Activated CD4-positive, alpha-beta T cell treated with anti-CD3 and anti-CD28 coated beads for 48 hours (primary cell): ENCODE measurements at places on chromosomes 16 and 17.
A peak's percentile ranks its signal among the peaks of the same experiment; 100 is the strongest.

DNA sequence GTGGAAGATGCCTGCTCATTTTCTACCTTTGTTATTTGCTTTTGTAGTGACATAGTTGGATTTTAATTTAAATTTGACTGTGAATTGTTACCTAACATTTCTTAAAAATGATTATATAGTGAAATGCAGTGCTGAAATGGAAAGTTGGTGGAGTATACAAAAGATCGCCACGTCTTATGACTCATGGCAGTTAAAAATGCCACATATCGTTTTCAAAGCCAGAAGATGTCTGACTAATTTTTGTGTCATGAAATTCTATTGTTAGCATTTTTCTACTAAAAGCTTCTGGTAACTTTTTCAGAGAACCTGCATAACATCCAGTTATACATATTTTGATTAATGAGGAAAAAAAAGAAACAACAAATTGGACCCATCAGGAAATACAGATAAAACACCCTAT, 20.6 kb downstream of the MAP2K4 start:
- no peak for DNase-seq

DNA sequence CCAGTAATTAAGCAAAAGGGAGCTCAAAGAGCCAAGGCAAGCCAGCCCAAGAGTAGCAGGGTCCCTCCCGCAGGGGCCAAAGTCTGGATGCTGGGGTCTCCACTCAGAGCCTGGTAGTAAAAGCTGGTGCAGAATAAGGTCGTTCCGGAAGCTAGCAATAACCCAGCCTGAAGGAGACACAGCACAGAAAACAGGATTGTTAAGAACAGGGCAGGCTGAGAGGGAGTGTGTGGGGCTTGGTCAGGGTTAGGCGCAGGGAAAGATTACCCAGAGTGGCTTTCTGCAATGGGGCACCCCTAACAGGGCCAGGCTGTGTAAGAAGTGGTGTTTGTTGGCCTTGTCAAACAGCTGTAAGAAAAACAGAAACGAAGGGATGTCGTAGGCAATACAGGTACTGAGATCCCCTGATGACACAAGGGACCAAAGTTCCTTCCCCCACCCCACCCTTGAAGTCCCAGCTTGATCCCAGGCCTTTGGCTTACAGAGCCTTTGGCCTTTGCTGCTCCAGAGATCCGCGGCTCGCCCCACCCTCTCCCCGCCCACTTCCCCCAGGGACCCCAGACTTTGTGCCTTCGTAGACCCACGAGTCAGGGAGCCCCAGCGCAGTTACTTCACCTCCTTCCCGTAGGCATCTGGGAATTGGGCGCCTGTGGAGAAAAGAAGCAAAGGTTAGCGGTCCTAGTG, 712 bp downstream of the TMEM256 start:
- peak; percentile 31 for DNase-seq

DNA sequence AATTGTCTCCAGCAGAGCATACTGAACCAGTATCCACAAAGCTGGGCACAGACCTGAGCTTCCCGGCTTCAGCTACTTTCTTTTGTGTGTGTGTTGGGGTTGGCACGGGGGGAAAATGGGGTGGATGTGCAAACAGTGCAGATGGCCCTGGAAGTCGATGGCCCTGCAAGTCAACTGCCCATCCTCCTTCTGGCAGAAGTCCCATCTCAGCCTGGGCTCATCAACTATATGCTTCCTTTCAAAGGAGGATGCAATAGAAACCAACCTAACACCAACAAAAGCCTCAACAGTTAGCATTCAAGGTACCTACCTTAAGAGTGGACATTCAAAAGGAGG, 55.7 kb downstream of the SOX9 start:
- no peak for DNase-seq

DNA sequence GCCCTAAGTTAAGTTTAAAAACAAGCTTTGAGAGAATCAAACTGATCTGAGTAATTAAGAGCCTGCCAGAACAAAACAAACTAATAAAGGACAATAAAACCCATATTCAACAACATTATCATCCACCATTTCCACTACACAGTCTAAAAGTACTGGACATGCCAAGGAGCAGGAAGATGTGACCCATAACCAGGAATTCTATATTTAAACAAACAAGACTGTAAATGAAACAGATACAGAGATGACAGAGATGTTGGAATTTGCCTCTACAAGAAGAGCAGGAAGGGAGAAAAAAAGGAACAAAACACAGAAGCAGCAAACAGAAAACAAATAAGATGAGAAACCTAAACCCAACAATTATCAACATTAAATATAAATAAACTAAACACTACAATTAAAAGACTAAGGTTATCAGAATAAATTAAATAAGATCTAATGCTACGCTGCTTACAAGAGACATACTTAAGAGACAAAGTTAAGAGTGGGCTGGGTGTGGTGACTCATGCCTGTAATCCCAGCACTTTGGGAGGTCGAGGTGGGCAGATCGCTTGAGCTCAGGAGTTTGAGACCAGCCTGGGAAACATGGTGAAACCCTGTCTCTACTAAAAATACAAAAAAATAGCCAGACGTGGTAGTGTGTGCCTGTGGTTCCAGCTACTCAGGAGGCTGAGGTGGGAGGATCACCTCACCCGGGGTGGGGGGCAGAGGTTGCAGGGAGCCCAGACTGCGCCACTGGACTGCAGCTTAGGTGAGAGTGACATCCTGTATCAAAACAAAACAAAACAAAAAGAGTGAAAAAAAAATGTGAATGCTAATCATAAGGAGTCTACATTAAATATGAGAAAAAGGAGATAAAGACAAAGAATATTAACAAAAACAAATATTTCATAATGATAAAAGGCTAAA, 50.6 kb downstream of the CREBBP start:
- DNase-seq = no peak

DNA sequence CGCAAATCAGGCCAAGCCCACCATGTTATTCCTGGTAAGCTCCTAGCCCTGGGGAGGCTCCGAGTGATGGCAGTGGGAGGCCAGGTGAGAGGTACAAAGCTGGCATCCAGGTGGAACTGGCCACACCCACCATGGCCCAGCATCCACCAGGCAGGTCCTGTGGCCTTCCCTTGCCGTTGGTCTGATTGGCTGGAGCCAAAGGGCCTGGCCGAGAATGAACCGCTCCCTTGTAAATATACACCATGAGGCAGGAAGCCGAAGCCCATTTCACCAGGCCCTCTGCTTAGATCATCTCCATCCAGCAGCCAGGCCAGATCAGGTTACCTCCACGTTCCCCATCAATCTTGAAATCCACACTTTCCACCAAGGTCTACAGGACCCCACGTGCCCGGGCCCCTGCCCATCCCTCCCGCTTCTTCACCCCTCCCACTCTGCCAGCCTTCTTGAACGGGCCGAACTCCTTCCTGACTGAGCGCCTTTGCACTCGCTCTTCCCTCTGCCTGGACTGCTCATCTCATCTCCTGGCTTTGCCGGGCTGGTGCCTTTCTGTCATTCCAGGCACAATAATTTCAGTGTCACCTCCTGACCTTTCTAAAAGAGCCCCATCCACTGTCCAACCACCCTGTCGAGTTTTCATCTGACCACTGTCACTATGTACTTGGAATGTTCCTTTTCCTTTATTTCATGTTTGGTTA, 5.8 kb downstream of the SOCS1 start:
- DNase-seq = peak; percentile 48

DNA sequence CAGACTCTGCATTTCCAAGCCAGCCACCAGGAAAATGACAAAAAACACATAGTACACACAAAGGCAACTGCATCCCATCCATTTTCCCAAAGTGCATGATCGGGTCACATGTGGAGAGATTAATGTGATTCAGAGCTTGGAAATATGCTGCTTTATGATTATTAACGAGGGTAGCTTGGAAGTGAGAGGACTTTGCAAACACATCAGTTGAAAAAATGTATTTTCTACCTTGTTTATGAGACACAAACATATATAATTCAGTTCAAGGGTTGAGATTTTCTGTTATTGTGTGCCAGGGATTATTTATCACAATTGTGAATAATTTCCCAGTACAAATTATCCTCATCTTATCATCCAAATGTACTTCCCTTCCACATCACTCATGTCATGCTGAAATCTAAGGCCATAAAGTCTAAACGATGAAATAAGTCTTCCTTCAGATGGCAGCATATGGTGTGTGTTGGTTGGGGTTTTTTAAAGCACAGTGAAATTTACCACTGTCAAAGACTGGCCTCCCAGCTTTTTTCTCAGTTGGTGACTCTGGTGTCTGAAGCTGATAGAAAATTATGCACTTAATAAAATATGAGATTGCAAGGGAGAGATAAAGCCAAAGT, 104.7 kb upstream of the ADAMTS18 start:
- no peak for DNase-seq

DNA sequence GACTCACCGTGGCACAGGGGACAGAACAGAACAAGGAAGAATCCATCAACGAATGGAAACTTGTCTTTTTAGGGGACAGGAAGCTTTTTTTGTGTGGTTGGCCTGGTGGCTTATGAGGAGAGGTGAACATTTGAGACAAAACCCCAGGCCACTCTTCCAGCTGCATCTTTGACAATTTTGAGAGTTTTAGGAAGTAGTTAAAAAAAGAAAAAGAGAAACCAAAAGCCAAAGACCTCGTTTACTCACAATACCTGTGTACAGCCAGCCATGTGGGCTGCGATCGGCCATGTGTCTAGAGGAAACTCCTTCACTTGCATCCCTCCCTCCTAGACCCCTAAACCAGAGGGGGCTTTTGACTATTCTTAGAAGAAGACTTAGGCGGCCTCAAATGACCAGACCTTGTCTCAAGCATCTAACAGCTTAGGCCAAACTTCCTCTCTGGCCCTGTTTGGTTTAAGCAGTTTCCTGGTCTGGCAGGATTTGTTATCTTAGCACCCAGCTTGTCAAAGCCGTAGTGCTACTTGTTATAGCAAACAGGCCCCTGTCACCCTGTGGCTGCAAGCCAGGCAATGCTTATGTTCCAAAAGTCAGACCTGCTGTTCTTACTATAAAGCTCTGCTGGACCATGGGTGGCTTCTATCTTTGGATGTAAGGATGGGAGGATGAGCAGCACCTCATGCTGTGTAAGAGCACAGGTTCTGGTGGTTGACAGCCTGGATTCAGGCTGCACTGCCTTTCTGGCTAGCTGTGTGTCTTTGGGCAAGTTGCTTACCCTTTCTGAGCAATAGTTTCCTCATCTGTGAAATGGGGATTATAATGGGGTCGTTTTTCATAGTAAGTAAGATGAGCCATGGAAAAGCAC, 17.7 kb downstream of the KSR1 start:
- peak; percentile 88 for DNase-seq

- DNase-seq = no peak
These were observed 106.5 kb downstream of the ABCC6 start for GRCh38 chr16:16116841-16117240.

DNA sequence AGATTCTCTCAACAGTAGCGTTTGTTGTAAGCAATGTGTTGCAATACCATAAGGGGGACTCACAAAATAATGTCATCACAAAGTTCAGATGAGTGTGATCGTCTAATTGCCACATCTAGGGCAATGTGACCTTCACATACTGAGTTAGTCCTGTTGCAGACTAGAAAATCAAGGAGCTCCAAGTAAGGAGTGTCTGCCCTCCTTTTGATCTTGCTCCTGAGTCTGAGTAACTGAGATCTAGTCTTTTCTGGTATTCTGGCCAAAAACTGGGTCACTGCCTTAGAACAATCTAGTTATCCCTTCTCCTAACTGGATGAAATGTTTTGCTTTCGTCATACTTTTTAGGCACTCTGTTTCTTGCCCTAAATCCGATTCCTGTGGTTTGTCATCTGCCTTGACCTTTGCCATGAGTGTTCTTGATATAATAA, 712.1 kb downstream of the CDH11 start:
- DNase-seq = no peak

DNA sequence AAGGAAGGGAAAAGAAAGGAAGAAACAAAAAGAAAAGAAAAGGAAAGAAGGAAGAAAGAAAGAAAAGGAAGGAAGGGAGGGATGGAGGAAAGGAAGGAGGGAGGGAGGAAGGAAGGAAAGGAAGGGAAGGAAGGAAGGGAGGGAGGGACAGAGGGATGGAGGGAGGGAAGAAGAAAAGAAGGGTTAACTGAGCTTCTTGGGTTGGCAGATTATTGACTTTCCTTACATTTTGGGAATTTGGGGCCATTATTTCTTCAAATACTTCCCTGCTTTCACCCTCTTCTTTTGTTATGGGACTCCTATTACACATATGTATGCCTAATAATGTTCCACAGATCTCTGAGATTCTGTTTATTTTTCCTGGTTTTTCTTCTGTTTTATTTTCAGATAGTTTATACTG, 285.6 kb downstream of the KCNJ2 start:
- no peak for DNase-seq

DNA sequence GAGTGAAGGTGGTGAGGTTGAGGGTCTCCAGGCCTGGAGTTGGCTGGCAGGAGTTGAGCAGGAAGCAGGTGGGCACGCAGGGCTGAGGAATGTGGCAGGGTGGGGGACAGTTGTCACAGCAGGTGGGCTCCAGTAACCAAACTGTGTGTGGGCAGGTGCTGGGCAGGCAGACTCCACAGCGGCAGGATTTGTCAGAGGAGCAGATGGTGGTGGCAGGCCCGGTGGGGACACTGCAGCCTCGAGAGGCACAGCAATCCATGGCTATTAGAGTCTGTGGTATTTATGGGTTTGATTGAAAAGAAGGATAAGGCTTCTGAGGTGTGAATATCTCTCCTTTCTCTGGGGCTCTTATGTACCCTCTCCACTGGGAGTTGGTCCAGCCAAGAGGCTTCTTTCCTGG, at the start of gene KRTAP3-3:
Gene KRTAP3-3, minus strand, starts transcription at position 326 of the 400 bp plus-strand sequence. Its CDS starts 67 bp downstream, at position 259.
- no peak for DNase-seq

DNA sequence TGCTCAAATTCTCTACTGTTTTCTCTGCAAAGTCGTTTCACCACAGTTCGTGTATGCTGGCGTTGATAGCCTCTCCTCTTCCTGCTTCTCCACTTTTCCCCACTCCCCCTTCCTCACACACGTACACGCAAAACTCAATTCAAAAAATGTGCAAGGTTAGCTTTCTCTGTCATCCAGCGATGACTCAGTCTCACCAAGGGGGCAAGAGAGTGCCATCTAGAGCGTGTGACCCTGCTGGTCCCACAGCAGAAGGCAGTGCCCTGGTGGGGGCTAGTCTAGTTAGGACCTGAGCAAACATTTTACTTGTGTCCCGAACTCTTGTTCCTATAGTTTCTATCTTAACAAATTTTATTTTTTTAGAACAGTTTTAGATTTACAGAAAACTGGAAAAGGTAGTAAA, 121.2 kb upstream of the CHMP6 start:
- DNase-seq = peak; percentile 53
